ENCODE measurements at places on chromosomes 7 and 10. TPM values are rescaled to one million over a fixed set of nuclear protein-coding genes. Genes with fewer than 3 reads are reported as not detected.
A peak's percentile ranks its signal among the peaks of the same experiment; 100 is the strongest.

DNA sequence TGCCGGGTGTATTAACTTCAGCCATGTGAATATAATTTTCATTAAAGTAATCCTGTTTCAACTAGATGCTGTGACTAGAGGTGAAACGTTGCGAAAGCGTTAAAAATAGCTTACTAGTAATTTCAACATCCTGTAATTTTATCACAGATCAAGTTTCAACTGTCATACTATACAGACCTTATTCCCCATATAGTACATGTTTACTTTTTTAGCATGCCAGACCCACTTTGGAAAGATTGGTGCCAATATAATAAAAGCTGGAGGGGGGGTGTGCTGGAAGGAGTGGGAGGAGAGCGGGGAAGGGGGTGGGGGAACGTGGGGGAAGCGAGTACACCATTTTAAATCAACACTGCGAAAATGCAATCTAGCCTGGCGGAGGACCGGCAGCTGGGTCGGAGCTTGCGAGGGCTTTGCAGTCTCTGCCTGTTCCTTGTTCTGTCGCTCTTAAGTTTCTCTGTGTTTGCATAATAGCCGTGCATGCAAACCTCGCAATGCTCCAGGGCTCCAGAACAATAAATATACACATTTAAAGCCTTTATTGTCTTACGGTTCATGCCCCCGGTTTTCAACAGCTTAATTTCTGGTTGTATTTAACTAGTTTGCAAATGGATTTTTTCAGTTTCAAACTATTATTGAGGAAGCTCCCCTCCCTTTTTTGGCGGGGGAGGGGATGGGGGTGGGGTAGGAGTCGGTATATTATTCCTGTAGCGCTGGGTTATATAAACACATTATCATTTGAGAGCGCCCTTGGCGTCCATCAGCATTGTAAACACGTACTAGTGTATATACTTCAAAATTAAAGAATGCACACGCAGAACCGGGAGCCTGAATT, 1.3 kb upstream of the ARID5B start:
- H3K4me3 ChIP-seq: peak overlapping the region; percentile 96
- H3K27ac ChIP-seq: peak overlapping the region; percentile 42
- H3K36me3 ChIP-seq: no peaks in the 10 kb centered on the region
- H3K27me3 ChIP-seq: no peaks in the 10 kb centered on the region
- DNase-seq: peak; percentile 26
- H3K4me1 ChIP-seq: peaks cover 52% of the 10 kb centered on the region

- no peaks in the 10 kb centered on the region for H3K4me1 ChIP-seq
- H3K4me3 ChIP-seq: no peak overlapping the region
- DNase-seq: no peak
- H3K36me3 ChIP-seq: no peaks in the 10 kb centered on the region
Observed at GRCh38 chr7:69728304-69728703, 130.0 kb downstream of the AUTS2 start.

The FRAT1 gene
- 1.3 TPM for total RNA-seq

- no peak overlapping the region for H3K4me3 ChIP-seq
- no peak overlapping the region for H3K27ac ChIP-seq
- no peak for DNase-seq
- H3K4me1 ChIP-seq: no peaks in the 10 kb centered on the region
- no peaks in the 10 kb centered on the region for H3K27me3 ChIP-seq
Observed at GRCh38 chr10:62426600-62426999, 52.4 kb downstream of the ZNF365 start.

DNA sequence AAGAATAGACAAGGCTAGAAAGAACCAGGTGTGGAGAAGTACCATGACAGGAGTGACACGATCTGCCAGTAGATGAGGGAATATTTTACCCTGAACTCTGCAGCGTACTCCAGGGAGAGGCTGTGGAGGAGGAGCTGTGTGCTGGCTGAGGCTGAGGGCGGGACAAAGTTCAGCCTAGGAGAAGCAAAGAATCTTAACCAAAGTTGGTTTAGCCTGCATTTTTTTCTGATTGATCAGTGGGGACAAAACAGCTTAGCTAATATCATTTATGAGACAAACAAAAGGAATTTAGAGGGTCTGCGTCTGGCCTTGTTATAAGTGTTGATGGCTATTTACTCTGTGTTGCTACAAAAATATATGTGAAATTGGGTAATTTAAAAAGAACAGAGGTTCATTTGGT, 5.2 kb upstream of the NPSR1 start:
- H3K36me3 ChIP-seq: no peaks in the 10 kb centered on the region
- H3K27me3 ChIP-seq: no peaks in the 10 kb centered on the region
- H3K27ac ChIP-seq: peak overlapping the region; percentile 65
- peaks cover 44% of the 10 kb centered on the region for H3K4me1 ChIP-seq
- no peak overlapping the region for H3K4me3 ChIP-seq
- DNase-seq: peak; percentile 65

DNA sequence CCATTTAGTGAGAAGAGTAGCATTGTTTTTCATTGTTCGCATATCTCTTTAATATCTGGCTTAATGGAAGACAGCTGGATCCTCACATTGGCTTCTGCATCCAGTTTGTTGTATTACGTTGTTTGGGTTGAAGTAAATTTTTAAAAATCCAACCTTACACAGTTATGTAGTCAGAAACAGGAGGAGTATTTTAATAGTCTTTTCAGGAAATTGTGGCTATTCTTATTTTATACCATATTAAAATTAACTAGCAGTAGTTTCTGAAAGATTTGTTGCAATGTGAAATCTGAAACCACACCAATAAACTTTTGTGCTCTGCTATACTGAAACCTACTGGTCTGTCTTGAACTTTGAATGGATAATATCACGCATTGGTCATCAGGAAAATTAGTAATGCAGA, 27.9 kb downstream of the MYPN start:
- no peak overlapping the region for H3K27ac ChIP-seq
- DNase-seq: no peak
- H3K4me3 ChIP-seq: no peak overlapping the region
- no peaks in the 10 kb centered on the region for H3K27me3 ChIP-seq
- H3K36me3 ChIP-seq: no peaks in the 10 kb centered on the region

The C10orf95 gene
- not detected for total RNA-seq

DNA sequence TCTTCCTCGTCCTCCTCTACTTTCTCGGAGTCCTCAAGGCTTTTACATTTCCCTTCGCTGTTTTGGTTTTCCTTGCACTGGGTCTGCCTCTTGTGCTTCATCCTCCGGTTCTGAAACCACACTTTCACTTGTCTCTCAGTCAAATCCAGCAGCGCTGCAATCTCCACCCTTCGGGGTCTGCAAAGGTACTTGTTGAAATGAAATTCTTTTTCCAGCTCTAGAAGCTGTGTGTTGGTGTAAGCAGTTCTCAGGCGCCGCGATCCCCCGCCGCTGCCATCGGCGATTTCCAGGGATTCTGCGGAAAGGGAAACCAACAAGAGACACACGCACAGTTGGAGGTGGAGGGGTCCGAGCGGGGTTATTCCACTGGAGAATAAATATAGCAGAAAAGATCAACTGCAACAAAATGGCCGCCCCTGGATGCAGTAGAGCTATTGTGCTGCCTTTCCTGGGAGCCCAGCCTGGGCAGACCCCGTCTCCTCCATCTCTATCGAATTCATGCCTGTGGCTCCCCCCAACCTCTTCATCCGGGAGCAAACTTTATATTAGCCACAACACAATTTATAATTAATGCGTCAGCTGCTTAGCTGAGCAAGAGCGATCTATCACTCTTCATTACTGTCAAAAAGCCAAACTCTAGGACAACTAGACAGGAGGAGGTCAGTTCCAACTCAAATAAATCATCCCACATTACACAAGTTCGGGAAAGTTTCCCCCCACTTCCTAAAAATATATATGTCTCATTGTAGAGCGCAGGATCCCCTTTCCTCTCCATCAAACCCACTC, 1.1 kb downstream of the HOXA2 start:
- H3K4me1 ChIP-seq: peaks cover 12% of the 10 kb centered on the region
- H3K4me3 ChIP-seq: no peak overlapping the region
- no peaks in the 10 kb centered on the region for H3K36me3 ChIP-seq
- DNase-seq: no peak

The HTR5A gene
- total RNA-seq: not detected

GRCh38 chr7:28151965-28152364, 28.6 kb downstream of the JAZF1 start:
- H3K4me3 ChIP-seq: no peak overlapping the region
- H3K36me3 ChIP-seq: no peaks in the 10 kb centered on the region
- H3K27ac ChIP-seq: no peak overlapping the region
- H3K4me1 ChIP-seq: no peaks in the 10 kb centered on the region
- H3K27me3 ChIP-seq: no peaks in the 10 kb centered on the region
- DNase-seq: no peak

- no peak overlapping the region for H3K4me3 ChIP-seq
- H3K36me3 ChIP-seq: no peaks in the 10 kb centered on the region
- H3K27ac ChIP-seq: no peak overlapping the region
- peaks cover 50% of the 10 kb centered on the region for H3K4me1 ChIP-seq
Observed at GRCh38 chr10:24205821-24206220, 3.1 kb upstream of the KIAA1217 start.

- H3K4me1 ChIP-seq: no peaks in the 10 kb centered on the region
- peak; percentile 25 for DNase-seq
- no peak overlapping the region for H3K27ac ChIP-seq
Observed at GRCh38 chr7:34165927-34166550, 260.7 kb downstream of the BMPER start.

The FAM131B gene
- 0.07 TPM for total RNA-seq

GRCh38 chr10:124353091-124353815, 65.5 kb downstream of the OAT start:
- peaks cover 18% of the 10 kb centered on the region for H3K4me1 ChIP-seq
- H3K27me3 ChIP-seq: peaks cover 9% of the 10 kb centered on the region

DNA sequence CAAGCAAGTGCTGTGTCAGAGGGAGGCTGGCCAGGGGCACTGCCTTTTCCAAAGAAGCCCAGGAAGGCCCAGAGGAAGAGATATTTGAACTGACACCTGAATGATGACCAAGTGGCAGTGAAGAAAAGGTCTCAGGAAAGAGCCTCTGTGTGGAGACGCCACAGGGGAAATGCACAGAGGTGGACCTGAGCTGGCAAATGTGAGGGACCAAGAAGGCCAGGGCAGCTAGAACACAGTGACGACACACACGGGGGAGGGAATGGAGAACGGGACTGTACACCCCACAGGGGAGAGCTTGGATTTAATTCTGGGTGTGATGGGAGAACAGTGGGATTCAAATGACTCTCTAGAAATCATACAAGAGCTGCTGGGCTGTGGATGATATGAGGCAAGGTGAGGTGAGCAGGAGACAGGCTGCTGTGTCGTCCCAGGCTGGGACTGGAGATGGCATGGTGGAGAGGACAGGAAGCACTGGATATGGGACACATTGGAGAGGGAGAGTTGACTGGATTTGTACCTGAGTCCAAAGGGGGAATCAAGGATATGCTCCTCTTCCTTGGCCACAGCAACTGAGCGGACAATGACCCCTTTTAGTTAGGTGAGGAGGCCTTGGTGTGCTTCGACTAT, 84.2 kb upstream of the DDC start:
- H3K36me3 ChIP-seq: no peaks in the 10 kb centered on the region
- no peak overlapping the region for H3K27ac ChIP-seq
- no peak for DNase-seq
- no peaks in the 10 kb centered on the region for H3K27me3 ChIP-seq
- peaks cover 14% of the 10 kb centered on the region for H3K4me1 ChIP-seq

GRCh38 chr7:147412782-147413556, 1177.6 kb upstream of the C7orf33 start:
- H3K27me3 ChIP-seq: no peaks in the 10 kb centered on the region
- H3K36me3 ChIP-seq: no peaks in the 10 kb centered on the region
- H3K27ac ChIP-seq: no peak overlapping the region
- no peaks in the 10 kb centered on the region for H3K4me1 ChIP-seq
- H3K4me3 ChIP-seq: no peak overlapping the region

DNA sequence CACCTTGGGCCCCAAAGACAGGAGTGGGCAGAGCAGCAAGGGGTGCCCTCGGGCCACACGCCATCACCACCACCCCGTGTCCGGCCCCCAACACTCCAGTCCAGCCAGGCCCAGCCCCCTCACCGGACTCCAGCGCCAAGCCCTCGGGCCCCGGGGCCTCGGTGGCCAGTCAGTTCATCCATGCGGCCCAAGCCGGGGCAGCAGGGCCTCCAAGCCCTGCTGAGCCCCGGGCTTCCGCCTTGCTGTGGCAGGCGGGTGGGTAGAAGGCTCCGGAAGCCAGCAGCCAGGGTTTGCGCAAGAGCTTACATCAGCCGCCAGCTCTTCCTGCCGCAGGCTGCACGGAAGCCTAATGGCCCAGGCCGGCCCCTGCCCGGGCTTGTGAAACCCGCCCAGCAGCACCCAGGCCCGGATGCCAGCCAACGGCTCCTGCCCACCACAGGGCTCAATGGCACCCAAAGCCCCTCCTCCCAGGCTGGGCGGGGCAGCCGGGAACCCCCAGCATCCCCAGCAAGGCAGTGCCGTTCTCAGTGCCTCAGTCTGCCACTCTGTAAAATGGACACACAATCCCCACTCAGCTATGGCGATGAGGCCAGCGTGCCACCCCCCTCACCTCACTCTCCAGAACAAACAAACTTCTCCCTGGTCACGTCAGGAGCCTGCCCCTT, 26.5 kb downstream of the TNRC18 start:
- no peaks in the 10 kb centered on the region for H3K27me3 ChIP-seq
- no peaks in the 10 kb centered on the region for H3K4me1 ChIP-seq
- no peak overlapping the region for H3K27ac ChIP-seq
- peaks cover 14% of the 10 kb centered on the region for H3K36me3 ChIP-seq
- no peak overlapping the region for H3K4me3 ChIP-seq

The CDNF gene
- 0.38 TPM for total RNA-seq

DNA sequence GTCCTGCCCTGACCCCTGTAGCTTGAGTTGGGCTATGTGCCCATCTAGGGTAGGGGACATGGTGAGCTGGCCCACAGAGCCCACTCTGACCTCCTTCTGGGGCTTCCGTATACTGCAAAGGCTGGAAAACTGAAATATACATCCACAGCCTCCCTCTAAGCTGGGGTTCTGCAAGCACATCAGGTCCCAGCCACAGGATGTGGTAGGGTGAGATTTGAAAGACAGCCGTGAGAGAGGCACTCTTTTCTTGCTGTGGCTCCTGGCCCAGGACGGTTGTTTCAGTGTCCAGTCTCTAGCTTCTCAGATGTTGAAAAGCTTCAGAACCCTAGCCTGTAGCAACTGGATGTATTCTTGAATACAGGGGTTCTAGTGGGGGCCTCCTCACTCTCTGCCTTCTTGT, 60.1 kb upstream of the ADRB1 start:
- no peaks in the 10 kb centered on the region for H3K27me3 ChIP-seq
- no peaks in the 10 kb centered on the region for H3K36me3 ChIP-seq
- DNase-seq: no peak
- no peak overlapping the region for H3K4me3 ChIP-seq
- H3K27ac ChIP-seq: no peak overlapping the region

GRCh38 chr7:35975851-35976454, 175.1 kb downstream of the SEPTIN7 start:
- peaks cover 4% of the 10 kb centered on the region for H3K27me3 ChIP-seq
- no peak overlapping the region for H3K27ac ChIP-seq
- no peak overlapping the region for H3K4me3 ChIP-seq

The C7orf57 gene
- not detected for total RNA-seq

The OPN4 gene
- not detected for total RNA-seq

DNA sequence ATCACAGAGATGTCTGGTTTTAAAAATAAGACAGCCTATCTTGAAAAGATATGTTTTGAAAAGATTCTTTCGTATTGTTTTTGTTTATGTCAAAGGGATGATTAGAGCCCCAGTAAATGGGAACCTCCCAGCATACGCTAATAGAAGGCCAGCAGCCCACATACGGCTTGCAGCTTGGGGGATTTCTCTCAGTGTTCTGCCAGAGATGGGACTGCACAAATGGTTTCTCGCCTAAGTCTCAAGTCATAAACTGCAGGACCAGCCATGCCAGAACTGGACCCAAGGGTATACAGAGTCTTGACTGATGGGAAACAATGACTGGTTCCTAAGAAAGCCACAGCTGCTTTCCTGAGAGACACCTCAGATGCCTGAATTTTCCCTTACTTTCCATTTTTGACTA, 306.9 kb upstream of the DGKB start:
- H3K36me3 ChIP-seq: no peaks in the 10 kb centered on the region
- H3K4me1 ChIP-seq: no peaks in the 10 kb centered on the region
- H3K4me3 ChIP-seq: no peak overlapping the region
- DNase-seq: no peak

Data from HepG2 (cell line).